Omental fat pad (tissue), 4 donors: ENCODE measurements at places on chromosomes 6 and 20. TPM values are rescaled to one million over a fixed set of nuclear protein-coding genes. Genes with fewer than 3 reads are reported as not detected.

TBX18 gene
- total RNA-seq, result 6.4 TPM

GRCh38 chr6:157272866-157273755 is 50.2 kb downstream of the TMEM242 start:
- no peak for DNase-seq

PXDC1 gene
- 133 TPM for total RNA-seq

DNA sequence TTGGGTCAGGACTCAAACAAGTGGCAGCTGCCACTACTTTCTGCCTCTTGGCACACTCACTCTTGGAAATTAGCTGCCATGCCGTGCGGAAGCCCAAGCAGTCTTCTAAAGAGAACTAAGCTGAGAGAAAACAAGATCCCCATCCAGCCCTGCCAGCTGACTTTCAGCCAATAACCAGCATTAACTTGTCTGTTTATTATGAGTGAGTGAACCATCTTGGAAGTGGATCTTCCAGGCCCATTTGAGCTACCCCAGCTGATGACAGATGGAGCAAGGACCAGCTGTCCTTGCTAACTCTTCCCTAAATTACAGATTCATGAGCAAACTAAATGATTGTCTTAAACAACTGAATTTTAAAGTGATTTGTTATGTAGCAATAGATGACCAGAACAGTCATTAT is 73.9 kb upstream of the RBM24 start:
- no peak for DNase-seq

UBD gene
- not detected for total RNA-seq

- no peak for DNase-seq
These were observed 74.7 kb upstream of the CITED2 start for GRCh38 chr6:139448998-139449610.

DNA sequence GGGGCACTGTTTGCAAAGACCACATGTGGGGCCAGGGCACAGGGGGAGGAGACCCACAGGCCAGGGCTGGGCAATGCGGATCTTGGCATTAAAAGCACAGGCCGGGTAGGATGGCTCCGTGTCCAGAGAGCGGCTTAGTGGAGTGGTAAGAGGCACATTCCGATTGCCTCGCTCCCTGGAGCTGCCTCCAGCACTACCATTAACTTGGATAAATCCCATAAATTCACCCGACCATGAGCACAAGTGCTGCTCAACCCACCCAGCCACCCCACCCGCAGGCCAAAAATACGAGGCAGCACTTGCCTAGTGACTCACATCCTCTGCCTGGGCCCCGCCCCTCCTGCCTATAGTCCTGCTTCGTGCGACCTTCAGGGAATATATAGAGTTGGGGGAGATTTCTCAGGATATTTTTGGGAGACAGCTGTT is 67.5 kb upstream of the QKI start:
- DNase-seq, result no peak

FAM83C gene
- total RNA-seq, result not detected

SYCP2 gene
- 3.0 TPM for total RNA-seq

- DNase-seq, result no peak
These were observed 349.6 kb downstream of the PKHD1 start for GRCh38 chr6:51737580-51738360.

- no peak for DNase-seq
These were observed 435.4 kb downstream of the BCKDHB start for GRCh38 chr6:80541886-80542285.

HAO1 gene
- total RNA-seq, result not detected

UST gene
- 19.8 TPM for total RNA-seq

DNA sequence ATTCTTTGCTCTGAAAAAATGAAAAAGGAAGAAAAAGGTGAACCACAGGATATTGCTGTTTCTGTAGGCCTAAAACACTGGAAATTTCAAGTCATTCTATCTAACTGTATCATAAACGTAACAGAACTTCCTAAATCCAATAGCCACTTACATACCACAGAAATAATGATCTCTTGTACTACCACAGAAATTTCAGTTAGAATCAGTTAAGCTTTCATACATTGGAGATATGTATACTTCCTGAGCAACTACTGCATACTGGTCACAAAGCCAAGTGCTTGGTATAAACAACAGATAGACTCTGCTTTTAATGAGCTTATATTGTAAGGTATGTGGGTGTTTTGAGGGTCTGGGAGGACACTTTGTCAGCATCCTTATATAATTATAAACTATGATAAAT is 38.6 kb downstream of the VTA1 start:
- no peak for DNase-seq

DNA sequence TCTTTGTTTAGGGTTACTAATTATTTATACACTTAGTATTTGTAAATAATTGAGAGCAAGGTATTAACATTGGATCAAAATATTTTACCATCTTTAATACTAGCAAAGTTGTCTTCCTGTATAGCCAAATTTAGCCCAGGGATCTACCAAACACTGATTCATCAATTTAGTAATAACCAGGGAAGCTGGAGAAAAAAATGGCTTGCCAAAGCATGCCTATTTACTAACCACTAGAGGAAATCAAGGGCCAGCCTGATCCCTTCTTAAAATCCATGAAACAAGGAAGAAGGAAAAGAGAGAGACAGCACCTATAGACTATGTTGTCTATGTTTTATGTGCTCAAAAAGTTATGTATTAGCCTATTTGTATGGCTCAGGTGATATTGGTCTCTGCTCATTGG is 450.3 kb upstream of the GJE1 start:
- DNase-seq, result no peak

SLC25A27 gene
- total RNA-seq, result 39.6 TPM

KCNQ5 gene
- 0.16 TPM for total RNA-seq

DNA sequence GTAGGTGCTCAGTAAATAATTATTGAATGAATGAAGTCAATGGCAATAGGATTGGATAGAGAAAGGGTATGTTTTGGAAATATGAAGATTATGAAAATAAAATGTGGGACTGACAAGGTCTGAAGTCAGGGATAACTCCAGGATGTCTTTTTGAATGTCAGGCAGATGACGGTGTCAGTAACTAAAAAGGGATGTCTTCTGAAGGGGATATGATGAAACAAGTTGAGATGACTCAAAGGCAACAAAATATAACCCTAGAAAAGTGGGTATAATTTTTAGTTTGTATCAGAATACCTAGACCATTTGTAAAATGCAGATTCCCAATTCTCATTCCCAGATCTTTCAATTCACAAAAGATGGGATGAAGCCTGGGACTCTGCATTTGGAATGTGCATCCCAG is 257.3 kb upstream of the SGK1 start:
- DNase-seq, result no peak

GRCh38 chr6:73514746-73515110 is 6.1 kb downstream of the EEF1A1 start:
- DNase-seq, result no peak
